ENCODE measurements at places on chromosomes 6 and 20.

- DNase-seq = no peak
Measured at GRCh38 chr20:60292001-60292520, 333.8 kb downstream of the CDH26 start.

DNA sequence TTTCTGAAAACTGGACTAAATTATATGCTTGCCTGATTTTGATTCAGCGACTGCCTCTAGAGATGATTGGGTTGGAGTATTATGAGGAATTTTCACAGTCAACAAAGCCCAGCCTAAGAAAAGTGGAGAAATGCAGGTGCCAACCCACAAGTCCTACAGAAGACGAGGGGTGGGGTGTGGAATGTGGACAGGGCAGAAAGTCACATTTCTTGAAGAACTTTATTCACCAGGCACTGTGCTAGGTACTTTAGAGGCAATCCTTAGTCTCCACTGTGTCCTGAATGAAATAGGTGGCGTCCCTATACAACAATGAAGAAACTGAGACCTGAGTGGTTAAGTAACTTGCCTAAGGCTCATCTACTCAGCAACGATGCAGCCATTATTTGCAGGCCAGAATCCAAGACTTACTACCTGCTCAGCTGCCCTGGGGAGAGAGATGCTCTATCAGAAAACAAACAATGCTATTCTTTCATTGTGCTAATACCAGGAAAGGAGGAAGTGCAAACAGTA lies 106.3 kb downstream of the RNF144B start:
- DNase-seq = no peak

DNA sequence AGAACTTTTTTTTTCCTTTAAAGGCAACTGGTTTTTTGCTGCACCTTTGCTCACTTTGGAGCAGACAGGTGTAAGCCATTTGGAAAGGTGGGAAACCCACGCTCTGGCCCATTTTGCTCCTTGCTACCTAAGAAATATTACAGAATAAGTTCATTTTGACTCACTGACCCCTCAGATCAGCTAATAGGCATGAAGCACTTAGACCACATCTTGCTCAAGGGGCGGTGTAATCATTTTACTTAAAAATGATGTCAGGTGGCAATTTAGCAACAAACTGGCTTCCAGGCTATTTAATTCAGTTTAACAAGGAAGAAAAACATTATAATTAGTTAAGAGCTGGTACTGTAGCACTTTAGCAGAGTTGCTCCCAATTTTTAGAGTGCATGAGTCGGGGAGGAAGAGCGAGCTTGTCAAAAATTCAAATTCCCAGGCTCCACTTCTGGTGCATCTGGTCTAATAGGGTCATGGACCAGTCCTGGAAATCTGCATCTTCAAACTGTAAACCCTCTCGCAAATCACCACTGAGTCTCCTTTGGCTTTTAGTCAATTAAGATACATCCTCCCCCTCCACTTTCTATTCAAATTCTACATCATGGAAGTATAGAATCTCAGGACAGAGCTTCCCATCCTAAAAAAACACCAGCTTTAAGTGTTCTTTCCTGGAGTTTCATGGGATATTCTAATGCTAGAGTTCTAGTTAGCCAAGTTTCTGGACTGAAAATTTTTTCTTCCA lies 38.2 kb downstream of the JAG1 start:
- DNase-seq = no peak

DNA sequence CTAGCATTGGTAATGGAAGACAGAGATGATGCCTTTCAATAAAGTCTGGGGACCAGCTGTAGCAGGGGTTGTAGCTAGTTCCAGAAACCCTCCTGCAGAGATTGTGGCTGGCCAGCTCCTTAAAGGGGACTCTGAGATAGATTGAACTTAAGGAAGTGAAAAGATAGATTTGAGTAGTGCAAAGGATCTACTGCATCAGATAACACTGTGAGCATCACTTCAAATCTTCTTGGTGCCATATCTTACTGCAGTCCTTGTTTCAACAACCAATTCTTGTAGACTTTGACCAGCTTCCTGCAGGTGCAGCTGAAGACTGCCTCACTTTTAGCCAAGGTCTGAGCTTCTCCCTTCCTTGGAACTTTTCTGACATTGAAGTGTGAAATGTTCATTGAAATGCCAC lies 14.8 kb upstream of the CEP162 start:
- no peak for DNase-seq

DNA sequence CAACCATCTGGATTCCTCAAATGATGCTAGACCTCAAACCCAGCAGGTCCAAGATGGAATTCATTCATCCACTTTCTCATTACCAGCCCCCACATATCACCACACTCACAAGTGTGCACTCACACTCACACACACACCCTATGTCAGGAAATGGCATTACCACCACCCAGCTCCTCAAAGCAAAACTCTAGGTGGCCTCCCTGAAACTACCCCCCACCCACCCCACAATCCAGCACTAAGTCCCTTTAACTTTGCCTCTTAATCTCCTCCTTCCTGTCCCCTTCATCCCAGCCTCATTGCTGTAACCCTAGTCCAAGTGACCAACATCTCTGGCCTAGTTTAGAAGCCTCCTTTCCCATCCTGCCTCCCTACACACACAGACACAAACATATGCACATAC lies 109.4 kb downstream of the TNFAIP3 start:
- DNase-seq = no peak

- peak; percentile 61 for DNase-seq
Measured at GRCh38 chr6:75611702-75612375, 10.2 kb downstream of the SENP6 start.

DNA sequence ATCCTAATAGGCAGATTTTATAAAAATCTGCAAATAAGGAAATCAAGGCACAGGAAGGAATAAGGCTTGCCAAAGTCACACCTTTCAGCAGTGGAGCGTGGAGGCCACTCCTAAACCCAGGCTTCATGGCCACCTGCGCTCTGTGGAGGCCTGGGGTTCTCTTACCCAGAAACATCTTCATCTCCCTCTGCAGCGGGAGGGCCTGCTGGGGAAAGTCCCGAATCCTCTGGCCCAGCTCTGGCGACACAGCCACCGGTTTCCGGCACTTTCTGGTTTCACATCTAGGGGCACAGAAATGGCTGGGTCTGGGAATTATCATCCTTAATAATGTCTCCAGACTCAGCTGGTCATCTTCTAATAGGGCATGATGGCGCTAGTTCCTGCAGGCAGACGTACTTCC lies 4.2 kb downstream of the TRIM10 start:
- DNase-seq = no peak

- no peak for DNase-seq
Measured at GRCh38 chr20:18653736-18654447, 66.0 kb downstream of the DTD1 start.

- no peak for DNase-seq
Measured at GRCh38 chr6:62976566-62976965, 234.7 kb upstream of the FKBP1C start.

DNA sequence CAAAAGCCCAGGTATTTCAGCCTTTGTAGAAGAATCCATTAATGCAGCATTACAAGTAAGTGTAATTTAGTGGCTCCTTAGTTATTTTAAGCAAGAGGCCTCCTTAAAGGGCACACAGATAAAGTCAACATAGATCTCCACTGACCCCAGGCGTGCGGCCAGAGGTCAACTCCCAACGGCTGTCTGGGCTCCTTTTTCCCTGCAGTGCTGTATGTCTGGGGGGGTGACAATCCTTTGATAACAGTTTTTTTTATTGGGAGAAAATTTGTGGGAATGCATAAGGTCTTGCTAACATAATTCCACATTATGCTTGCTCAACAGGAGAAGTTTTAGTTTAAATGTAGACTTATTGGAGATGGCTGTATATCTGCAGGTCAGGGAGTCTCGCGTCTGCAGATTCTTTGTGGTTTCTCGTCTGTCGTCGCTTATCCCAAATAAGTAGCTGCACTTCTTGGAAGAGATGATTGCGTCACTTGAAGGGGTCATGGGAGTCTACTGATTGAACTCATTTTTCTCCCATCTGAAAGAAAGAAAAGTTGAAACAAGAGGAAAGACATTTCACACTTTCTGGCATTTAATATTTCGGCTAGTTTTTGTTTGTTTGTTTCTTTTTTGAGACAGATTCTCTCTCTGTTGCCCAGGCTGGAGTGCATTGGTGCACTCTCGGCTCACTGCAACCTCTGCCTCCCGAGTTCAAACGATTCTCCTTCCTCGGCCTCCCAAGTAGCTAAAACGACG lies 151.7 kb upstream of the AKAP12 start:
- no peak for DNase-seq

DNA sequence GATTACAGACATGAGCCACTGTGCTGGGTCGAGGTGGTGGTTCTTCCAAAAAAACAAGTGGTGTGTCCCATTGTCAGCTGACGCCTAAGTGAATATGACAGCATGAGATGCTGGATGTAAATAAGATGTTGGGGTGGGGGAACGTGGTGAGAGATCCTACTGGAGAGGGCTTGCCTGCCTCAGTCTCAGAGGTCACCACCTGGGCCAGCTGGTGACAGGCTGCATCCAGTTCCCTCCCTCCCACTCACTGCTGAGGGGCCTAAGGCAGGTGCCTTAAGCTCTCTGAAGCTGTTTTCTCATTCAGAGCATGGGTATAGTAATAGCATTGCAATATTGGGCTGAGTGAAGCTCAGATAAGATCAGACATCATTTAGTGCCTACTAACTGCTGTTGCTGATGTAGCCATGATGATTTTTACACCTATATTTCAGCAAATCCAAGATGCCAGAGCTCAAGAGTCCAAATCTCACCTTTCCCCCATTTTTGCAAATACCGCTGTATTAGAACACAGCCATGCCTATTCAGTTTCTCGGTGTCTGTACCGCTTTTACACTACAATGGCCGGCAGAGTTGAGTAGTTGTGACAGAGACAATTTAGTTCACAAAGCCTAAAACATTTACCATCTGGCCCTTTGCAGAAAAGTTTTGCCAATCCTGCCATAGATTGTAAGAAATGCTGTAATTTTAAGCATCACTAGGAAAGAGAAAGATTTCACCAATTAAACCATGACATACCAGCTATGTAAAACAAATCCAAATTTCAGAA lies 171.3 kb downstream of the ANKRD60 start:
- no peak for DNase-seq

GRCh38 chr6:44111434-44112417 lies 15.5 kb downstream of the MRPL14 start:
- DNase-seq = no peak

DNA sequence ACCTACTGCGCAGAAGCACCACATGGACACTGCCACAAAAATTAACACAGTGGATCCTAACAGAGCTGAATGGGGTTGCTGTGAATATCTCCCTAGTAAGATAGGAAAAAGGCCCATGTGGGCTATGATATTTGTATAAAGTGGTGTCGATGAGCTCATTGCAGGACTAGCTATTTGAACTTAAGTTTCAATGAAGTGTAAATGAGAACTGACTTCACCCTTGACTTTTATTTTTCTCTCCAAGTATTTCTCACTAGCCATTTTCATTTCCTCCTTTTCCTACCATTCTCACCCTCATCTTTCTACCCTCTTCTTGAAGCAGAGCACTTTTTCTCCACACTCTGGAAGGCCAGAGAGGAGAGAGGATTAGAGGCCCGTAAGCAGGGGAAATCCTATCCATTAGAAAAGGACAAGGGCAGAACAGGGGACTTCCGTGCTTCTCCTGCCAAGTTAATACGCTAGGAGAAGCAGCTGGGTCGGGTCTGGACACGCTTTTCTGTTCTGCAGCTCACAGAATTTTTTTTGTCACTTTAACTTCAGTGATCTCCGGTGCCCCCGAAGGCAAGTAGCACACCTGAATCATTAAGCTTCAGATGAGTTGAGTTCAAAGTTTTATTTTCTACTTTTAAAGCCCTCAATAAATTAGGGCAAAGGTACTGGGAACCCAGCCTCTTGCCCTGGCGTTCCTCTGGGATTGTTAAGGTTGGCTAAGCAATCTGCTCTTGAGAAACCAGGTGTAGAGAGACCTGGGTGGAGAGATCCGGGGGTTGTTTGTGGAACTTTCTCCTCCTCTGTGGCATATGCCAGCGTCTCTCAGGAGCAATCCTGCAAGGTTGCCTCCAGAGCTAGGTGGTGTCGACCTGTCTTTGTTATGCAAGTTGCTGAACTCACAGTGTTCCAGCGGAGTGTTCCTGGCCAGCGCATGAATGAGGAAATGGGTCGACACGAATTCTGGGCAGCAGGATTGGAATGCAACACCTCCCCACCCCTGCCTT lies 56.2 kb upstream of the ARID1B start:
- DNase-seq = no peak

GRCh38 chr6:142870787-142871415 lies 74.1 kb downstream of the HIVEP2 start:
- no peak for DNase-seq

Measured in activated CD8-positive, alpha-beta memory T cell treated with anti-CD3 and anti-CD28 coated beads, Interleukin-2, amount 50 U/mL, for 4 hours (primary cell).